Activated CD4-positive, alpha-beta T cell treated with anti-CD3 and anti-CD28 coated beads, Interleukin-2, amount 50 U/mL, for 4 hours (primary cell): ENCODE measurements at places on chromosomes 11 and 22.

GRCh38 chr11:61795876-61796526, 3.3 kb downstream of the FEN1 start:
- DNase-seq: no peak

- no peak for DNase-seq
Observed at GRCh38 chr11:20443596-20443995, 56.1 kb downstream of the PRMT3 start.

GRCh38 chr22:47278655-47279054, 516.2 kb downstream of the TBC1D22A start:
- no peak for DNase-seq

- DNase-seq: no peak
Observed at GRCh38 chr11:106828976-106829375, 189.3 kb downstream of the GUCY1A2 start.

GRCh38 chr22:26122920-26123468, 46.3 kb upstream of the SEZ6L start:
- no peak for DNase-seq

DNA sequence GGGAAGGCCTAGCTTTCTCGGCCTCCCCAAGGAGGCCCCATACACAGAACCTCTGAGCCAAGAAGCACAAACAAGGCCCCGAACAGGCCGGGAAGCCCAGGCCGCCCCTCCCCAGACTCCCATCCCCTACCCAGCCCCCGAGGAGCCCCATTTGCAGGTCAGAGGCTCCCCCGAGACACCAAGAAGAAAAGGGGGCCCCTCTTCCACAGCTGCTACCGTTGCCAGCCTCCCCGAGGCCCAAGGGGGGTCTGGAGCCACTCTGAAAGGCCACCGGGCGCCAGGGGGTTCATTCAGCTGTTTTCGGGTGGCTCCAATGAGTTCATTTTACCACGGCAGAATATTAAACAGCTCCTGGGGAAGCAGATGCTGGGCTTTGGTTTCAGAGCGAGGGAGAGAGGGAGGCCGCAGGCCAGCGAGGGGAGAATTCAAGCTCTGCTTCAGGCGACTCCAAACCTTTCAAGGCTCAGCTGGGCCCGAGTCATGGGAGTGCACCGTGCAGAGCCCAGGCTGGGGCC, 28.5 kb downstream of the MN1 start:
- DNase-seq: no peak

DNA sequence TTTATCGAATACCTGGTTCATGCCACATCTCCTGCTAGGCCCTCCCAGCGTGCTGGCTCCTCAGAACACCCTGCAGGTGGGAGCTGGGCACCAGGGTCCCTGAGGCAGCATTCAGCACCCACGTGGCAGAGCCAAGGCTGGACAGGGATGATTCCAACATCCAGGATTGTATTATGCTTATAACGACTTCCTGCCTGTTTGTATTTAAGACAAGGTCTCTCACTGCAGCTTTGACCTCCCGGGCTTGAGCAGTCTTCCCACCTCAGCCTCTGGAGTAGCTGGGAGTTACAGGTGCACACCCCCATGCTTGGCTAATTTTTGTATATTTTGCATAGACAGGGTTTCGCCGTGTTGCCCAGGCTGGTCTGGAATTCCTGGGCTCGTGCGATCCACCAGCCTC, 64.7 kb upstream of the WNT7B start:
- no peak for DNase-seq

- DNase-seq: no peak
Observed at GRCh38 chr22:18057568-18058209, 20.1 kb upstream of the PEX26 start.

- DNase-seq: no peak
Observed at GRCh38 chr22:44659140-44659539, 42.9 kb upstream of the PRR5 start.

- DNase-seq: no peak
Observed at GRCh38 chr22:29374401-29374800, 14.0 kb downstream of the AP1B1 start.

DNA sequence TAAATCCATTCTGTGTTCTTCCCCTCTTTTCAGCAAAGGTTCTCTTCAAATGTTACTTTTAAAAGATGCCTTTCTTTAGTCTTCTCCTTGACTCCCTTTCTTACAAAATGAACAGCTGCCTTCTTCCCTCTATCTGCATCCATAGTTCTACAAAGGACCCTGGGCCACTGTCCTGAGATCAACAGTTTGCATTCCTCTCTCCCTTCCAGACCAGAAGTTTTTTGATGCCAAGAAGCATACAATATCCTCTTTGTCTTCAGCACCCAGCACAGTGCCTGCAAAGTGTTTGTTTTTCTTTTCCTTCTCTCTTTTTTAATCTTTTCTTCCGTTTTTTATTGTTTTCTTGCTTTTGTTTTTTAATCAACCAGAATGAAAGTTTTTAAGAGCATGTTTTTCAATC, 183.5 kb upstream of the SNX19 start:
- no peak for DNase-seq

- no peak for DNase-seq
Observed at GRCh38 chr11:117795638-117796455, 1.2 kb downstream of the DSCAML1 start.

GRCh38 chr11:80103142-80103859, 662.5 kb upstream of the TENM4 start:
- DNase-seq: no peak

- no peak for DNase-seq
Observed at GRCh38 chr22:48491451-48491941, 1336.2 kb downstream of the BRD1 start.

GRCh38 chr11:19734171-19734570, 21.5 kb downstream of the NAV2 start:
- DNase-seq: no peak

GRCh38 chr11:88655196-88655595, 317.7 kb upstream of the CTSC start:
- no peak for DNase-seq

DNA sequence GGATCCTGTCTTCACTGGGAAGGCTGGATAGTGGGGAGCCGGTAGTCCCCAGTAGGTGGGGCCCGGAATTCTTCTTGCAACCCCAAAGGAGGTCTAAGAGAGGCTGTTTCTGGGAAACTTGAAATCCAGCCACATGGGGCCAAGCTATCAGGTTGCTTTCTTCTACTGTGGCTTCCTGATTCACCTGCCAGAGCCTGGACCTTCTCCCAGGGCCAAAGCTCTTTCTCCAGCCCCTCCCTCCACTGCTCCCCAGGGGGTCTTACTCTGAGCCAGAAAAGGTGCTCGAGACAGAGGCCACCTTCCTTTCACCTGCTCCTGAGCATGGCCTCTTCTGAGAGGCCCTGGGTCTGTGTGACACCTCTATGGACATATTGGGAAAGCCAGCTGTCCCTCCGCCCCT, 9.1 kb downstream of the TST start:
- DNase-seq: no peak

DNA sequence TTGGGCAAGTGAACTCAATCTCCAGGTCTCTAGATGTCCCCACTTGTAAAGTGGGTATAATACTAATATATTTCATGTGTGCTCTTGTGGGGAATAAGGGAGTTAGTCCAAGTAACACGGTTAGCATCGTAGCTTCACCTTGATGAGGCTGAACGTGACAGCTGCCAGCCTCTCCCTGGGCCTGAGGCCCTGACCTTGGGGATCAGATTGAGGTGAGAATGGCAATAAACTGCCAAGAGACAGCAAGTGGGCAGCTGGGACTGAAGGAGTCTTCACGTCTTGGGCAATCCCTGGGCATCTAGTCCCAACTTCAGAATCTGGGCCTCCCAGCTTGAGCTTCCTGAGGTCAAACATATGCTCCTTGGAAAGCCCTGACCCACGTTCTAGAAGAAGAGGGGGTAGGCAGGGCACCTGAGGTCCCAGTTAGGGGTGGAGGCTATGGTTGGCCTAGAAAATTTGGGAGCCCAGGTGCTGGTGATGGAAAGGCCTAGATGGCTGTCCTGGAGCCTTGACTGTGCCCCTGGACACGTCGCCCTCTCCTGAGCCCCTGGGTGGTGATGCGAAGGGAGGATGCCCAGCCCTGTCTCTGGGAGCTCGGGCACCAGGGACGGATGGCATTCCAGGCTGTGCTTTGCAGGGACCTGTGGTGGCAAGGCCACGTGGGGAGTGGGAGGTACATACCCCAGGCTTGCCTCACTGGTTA, 23.4 kb downstream of the ADAMTS15 start:
- no peak for DNase-seq

GRCh38 chr11:8652140-8652539, 30.3 kb downstream of the TRIM66 start:
- no peak for DNase-seq

DNA sequence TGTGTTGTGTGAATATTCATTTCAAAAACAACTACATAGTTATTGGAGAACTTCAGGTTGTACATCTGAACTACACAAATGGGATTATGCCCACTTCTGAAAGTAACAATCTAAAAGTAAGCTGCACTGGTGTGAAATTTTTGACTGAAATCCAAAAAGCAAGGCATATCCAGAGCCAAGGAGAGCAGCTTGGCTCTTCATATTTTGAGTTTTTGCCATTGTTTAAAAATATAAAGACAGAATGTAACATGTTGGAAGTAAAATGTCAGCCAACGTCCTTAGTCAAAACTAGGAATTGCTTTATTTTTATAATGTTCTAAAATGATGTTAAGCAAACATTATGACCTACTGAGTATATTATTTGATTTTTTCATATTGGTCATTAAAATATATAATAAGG, 45.8 kb upstream of the NOX4 start:
- no peak for DNase-seq

DNA sequence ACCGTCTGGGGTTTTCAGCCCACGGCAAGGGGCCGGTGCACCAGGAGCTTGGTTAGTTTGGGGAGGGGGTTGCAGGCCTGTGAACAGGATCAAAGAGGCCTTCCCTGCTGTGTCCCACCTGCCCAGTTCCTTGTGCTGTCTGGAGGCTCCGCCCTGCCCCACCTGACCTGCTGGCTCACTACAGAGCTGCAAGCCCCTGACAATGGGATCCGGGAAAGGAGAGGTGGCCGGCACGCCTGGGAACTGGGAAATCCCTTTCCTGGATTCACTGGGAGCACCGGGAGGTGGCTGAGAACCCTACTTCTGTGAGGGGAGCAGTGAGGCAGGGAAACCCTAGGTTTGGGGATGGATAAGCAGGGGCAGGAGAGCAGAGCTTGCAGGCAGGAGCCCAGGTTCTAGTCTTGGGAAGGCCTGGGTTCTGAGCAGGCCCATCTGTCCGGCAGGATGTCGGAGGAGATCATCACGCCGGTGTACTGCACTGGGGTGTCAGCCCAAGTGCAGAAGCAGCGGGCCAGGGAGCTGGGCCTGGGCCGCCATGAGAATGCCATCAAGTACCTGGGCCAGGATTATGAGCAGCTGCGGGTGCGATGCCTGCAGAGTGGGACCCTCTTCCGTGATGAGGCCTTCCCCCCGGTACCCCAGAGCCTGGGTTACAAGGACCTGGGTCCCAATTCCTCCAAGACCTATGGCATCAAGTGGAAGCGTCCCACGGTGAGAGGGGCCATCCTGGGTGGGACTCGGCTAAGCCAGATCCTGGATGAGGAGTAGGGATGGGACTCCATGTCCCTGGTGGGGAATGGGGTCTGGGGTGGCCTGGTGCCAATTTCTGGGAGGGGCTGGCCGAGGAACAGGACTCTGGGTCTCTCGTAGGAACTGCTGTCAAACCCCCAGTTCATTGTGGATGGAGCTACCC, 786 bp downstream of the CAPN1 start:
- DNase-seq: no peak

DNA sequence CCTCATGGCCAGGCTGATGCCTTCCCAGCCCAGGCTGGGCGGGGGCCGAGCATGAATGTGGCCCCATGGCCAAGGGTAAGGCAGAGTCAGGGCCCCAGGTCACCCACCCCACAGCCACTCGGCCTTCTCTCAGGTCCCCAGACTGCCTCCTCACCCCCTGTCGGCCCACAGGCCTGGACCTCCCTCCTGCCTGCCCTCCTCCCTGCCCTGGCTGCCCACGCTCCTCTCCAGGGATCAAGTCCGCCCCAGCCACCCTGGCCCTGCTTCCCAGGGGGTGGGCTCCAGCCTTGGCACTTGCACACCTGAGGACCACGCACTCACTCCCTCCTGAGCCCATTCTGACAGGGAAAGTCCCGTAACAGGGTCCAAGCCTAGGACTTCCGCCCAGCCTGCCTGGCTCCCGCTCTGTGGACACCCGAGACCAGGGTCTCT, 37.8 kb upstream of the TH start:
- no peak for DNase-seq

GRCh38 chr11:33891714-33892327, at the start of gene LMO2:
LMO2 (minus strand) TSS chr11:33892076; CDS start chr11:33869716, 22,360 bp downstream.
- DNase-seq: no peak

DNA sequence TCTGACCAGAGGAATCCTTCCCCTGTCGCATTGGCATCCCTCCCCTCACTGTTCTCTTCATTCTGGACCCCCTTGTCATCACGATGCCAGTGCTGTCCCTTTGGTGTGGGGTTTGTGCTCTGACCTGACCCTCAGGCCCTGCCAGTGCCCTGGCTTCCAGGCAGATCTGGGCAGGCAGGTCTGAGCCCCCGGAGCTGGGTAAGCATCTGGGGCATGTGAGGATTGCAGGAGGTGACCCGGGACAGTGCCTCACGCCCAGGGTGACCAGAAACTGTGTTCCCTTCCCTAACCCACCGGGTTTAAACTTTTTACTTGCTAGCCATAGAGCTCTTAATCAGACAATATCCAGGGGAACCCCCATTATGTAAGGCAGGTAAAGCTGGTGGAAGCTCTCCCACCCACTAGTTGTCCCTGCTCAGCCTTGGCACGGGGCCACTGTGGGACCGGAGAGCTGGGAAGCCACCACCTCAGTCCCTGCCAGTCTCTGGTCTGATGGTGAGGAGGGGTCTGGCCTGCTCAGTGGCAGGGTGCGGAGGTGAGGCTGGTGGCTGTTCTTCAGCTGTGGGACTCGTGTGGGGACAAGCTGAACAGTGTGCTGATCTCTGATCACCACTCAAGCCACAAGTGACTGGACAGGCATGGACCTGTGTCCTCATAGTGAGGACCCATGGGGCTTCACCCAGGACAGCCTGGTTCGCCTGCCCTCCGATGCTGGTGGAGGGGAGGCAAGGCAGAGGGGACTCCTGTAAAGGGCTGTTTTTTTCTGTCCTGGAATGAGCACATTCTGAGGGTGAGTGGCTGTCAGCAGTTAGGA, 38.0 kb downstream of the BCR start:
- no peak for DNase-seq

DNA sequence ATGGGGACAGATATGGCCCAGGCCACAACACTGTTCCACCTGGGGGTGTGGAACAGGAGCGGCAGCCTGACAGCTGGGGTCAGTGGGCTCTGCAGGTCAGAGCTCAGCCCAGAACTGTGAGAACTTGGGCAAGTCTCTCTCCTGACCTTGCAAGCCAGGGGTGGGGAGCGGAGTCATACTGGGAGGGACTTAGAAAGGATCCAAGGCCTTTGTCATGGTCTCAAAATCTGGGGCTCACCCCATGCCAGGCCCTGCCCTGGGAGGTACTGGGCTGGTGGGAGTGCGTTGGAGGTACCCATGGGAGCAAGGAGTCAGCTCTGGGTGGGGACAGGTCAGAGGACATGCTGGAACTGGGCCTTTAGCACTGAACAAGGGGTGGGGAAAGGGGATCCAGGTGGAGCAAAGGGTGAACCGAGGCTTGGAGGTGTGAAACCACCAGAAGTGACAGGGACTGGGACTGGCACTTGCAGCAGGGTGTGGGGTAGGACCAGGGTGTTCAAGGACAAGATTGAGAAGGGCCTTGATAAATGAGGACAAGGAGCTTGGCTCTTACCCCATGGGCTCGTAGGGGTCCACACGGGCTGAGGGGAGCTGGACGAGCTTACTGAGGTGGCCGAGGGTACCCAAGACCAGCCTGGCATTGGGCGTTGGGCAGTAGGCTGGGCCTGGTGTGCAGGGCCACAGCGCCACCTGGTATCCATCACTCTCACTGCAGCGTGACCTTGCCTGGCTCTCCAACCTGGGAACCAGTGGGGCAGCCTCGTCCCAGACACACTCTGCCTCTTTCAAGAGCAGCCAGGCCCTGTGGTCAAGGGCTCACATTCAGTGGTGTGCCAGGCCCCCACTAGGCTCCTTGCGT, 7.4 kb upstream of the PMM1 start:
- no peak for DNase-seq
